RWPE2 (cell line): ENCODE measurements at places on chromosomes 12 and 14.

GRCh38 chr14:34843011-34843554 lies 32.1 kb downstream of the BAZ1A start:
- peak; percentile 68 for DNase-seq

- no peak for DNase-seq
These were observed 16.7 kb downstream of the ALDH1L2 start for GRCh38 chr12:105067511-105068031.

DNA sequence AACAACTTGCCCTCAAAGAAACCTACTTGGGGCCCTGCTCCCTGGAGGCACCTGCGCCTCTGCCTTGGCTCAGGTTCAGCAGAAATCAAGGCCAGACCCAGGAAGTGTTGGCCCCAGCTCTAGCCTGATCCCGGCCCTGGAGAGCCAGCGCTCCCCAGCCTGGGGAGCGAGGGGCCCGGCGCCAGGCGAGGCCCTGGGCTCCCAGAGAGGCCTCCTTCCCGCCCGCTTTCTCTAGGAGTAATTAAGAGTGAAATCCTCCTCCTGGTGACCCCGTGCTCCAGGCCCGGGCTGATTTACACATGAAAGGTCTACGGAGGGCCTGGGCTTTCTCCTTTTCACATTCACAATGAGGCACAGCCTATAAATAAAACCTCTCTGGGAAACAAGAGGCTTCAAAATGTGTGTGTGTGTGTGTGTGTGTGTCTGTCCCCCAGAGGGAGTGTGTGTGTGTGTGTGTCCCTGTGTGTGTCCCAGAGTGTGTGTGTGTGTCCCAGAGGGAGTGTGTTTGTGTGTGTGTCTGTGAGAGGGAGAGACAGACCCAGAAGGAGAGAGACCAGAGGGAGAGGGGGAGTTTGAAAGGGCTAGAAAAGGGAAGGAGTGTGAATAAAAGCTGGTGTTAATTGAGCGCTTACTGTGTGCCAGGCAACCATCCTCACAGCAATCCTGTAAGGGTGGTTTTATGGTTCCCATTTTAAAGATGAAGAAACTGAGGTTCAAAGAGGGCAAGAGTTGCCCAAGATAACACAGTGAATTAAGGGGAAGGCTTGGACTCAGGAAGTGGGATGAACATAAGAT lies 23.8 kb upstream of the COX6A1 start:
- no peak for DNase-seq

- DNase-seq, result no peak
These were observed 80.3 kb upstream of the PWP1 start for GRCh38 chr12:107605293-107605692.

DNA sequence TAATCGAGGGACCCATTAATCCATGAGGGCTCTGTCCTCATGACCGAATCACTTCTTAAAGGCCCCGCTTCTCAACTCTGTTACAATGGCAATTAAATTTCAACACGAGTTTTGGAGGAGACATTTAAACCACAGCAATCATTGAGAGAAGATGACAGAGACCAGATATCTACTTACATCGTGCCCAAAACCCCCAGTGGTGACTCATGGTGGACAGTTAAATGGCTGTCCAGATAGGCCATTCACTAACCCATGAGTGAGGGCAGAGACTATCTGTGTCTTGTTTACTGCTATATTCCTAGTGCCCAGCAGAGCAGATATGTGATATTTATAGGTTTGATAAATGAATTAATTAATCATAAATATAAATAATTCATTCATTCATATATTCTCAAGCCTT lies 20.0 kb upstream of the FLVCR2 start:
- no peak for DNase-seq

GRCh38 chr12:125249932-125250331 lies 184.7 kb downstream of the AACS start:
- no peak for DNase-seq

DNA sequence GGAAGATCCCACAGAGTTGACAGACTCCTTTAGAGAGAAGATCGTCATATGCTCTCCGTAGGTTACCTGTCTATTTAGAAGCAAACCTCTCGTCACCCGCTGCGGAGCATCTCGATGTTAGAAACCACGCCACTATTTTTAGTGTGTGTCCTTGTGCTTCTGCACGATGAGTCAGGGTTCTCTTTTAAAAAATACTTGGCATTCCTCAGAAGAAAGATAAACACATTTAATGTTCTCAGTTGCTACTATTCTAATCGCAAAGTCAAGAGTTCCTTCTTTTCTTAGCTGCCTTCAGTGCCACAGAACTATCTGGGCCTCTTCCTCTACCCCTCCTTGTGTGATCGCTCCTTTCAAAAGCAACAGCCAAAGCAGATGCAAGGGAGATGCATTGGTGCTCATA lies 192.4 kb downstream of the PELI2 start:
- no peak for DNase-seq

DNA sequence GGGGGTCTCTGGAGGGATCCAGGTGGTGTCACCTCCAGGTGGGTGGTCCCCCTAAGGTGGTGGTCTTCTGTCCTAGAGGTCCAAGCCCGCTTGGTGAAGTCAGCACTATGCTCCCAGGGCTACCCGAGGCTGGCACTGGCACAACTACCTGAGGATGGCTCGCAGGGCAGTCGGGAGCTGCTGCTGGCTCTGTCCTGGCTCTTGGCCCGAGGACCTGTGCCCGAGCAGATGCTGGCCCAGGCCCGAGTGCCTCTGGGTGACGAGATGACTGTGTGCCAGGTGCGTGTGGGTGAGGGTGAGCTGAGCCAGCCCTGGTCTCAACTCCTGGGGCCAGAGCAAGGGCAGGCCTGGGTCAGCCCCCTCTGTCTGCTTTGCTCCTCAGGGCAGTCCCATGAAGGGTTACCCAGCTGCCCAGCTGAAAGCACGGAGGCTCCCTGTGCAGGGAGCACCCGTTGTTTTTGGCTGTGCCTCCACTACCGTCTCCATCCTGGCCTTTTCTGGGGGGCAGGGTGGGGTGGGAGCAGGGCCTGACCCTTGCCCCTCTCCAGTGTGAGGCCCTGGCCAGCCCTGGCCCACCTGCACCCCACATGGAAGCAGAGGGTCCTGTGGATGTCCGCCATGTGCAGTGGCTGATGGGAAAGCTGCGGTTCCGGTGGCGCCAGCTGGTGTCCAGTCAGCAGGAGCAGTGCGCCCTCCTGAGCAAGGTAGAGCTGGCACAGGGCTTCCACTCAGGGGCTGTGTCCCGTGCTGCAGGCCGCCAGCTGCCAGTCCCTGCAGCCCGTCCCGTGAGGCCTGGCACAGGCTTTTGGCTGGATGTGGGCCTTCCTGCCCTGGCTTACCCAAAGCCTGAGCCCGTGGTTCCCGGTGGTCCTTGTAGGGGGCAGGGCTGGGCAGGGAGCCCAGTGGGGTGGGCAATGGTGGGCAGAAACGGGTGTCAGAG lies 1.3 kb downstream of the TEDC1 start:
- DNase-seq, result no peak

- no peak for DNase-seq
These were observed 159.2 kb downstream of the SYT1 start for GRCh38 chr12:79023784-79024183.

GRCh38 chr14:90510159-90510558 lies 113.3 kb downstream of the CALM1 start:
- no peak for DNase-seq
